ENCODE measurements at places on chromosomes 4 and X.

GRCh38 chr4:79678472-79679202 lies 270.6 kb upstream of the GK2 start:
- no peak for DNase-seq

DNA sequence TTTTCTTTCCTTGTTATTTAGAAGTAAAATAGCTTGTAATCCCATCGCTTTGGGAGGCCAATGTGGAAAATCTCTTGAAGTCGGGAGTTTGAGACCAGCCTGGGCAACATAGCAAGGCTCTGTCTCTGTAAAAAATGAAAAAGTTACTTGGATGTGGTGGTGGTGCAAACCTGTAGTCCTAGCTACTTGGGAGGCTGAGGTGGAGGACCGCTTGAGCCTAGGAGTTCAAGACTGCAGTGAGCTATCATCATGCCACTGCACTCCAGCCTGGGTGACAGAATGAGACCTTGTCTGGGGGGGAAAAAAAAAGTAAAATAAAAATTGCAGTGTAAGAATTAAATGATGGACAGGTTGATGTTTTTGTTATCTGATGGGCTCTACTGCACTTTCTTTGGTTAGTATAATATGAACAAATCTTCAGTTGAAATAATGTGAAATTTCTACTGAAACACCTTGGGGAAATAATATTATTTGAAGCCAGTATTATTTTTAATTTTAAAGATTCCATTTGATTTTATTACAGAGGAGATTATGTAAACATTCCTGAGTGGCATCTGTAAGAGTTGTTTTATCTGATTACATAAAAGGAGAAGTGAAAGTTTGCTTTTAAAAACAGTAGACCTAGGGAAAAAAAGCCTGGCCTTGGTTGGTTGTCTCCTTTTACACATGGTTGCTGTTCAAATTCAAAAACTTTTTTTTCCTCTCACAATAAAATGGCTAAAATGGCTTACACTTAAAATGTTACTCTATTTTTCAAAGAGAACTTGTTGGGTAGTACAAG lies 10.5 kb upstream of the NDUFC1 start:
- no peak for DNase-seq

- DNase-seq = no peak
Measured at GRCh38 chr4:181350615-181351415, 892.4 kb upstream of the TENM3 start.

- no peak for DNase-seq
Measured at GRCh38 chrX:40644176-40644575, 3.2 kb downstream of the CXorf38 start.

GRCh38 chr4:15063341-15063740 lies 61.1 kb downstream of the CPEB2 start:
- DNase-seq = no peak

GRCh38 chrX:101117701-101118100 lies 19.7 kb downstream of the CENPI start:
- DNase-seq = no peak

Data from stimulated activated CD4-positive, alpha-beta T cell treated with anti-CD3 and anti-CD28 coated beads, Interleukin-12 subunit alpha, Interleukin-12 subunit beta, amount 100 ng/mL, for 24 hours (primary cell).